ENCODE measurements at places on chromosomes 12 and 14.

- DNase-seq: no peak
Observed at GRCh38 chr12:132872975-132873421, 14.4 kb downstream of the CHFR start.

DNA sequence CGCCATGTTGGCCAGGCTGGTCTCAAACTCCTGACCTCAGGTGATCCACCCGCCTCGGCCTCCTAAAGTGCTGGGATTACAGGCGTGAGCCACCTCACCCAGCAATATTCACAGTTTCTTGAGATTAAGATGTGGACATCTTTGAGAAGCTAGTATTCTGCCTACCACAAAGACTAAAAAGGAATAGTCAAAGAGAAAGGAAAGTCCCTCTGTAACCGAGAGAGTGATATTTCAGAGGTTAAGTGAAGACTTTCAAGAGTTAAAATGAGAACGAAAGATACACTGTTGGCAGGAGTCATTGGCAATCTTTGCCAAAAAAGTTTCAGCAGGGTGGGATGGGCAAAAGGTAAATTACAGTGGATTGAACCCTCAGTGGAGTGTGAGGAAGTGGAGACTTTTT lies 15.6 kb downstream of the DGKA start:
- DNase-seq: no peak

- no peak for DNase-seq
Observed at GRCh38 chr14:35810963-35811362, 1.9 kb upstream of the RALGAPA1 start.

GRCh38 chr12:45674181-45674977 lies 55.1 kb upstream of the ARID2 start:
- no peak for DNase-seq

GRCh38 chr14:23567186-23568020 lies at the start of gene AP1G2:
Gene AP1G2 (minus strand): TSS chr14:23567791. CDS start chr14:23567314, 477 bp downstream.
- DNase-seq: peak; percentile 94

DNA sequence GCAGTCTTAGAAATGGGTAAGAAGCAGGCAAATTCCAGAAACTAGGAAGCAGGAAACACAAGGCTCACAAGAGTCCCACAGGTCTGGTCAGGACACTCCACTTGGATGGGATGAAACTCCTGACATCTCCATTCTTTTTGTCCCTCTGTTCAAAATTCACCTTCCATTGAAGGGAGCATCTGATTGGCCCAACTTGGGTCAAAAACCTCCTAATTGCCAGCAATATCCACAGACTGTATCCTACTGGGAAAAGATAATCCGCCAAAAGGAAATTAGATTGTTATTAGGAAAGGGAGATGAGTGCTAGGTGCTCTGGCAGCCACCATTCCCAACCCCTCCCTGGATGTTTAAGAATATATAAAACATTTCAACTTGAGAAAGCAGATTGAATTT lies 256.9 kb downstream of the ZFP36L1 start:
- no peak for DNase-seq

Data from HL-60 (cell line).